ENCODE measurements at places on chromosomes 16 and 17.
A peak's percentile ranks its signal among the peaks of the same experiment; 100 is the strongest.

DNA sequence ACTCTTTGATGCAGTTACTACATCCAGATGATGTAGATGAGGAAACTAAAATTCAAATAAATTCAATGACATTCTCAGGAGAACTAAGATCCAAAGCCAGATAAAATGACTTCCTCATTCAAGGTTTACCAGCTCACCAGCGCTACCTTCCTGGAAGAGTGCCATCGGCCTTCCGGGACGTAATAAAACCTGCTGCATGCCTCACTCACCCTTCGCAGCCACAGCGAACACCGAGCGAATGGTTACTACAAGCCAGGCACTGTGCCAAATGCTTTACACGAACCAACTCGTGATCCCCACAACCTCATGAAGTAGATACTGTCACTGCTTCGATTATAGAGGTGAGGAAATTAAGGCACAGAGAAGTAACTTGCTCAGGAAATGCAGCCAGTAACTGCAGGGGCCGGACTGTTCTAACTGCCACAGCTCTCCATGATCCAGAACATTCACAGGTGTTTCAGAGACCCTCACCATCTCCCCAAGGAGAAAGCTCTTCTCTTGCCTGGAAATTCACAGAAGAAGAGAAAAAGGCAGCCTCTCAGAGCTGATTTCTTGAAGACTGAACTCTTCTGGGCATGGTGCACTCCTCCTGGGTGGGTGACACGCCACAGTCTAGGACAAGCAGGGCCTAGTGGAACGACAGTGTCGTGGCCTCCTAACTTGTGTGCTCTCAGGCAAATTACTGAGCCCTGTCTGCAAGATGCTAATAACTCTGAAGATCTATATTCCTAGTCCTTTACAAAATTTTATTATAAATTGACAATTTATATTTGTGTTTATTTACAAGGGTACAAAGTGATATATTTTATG, 46.8 kb downstream of the HIC1 start:
- DNase-seq: no peak

- DNase-seq: no peak
These were observed 949 bp upstream of the GSPT1 start for GRCh38 chr16:11916524-11917285.

GRCh38 chr16:84484579-84485254, 19.7 kb downstream of the MEAK7 start:
- DNase-seq: peak; percentile 36

DNA sequence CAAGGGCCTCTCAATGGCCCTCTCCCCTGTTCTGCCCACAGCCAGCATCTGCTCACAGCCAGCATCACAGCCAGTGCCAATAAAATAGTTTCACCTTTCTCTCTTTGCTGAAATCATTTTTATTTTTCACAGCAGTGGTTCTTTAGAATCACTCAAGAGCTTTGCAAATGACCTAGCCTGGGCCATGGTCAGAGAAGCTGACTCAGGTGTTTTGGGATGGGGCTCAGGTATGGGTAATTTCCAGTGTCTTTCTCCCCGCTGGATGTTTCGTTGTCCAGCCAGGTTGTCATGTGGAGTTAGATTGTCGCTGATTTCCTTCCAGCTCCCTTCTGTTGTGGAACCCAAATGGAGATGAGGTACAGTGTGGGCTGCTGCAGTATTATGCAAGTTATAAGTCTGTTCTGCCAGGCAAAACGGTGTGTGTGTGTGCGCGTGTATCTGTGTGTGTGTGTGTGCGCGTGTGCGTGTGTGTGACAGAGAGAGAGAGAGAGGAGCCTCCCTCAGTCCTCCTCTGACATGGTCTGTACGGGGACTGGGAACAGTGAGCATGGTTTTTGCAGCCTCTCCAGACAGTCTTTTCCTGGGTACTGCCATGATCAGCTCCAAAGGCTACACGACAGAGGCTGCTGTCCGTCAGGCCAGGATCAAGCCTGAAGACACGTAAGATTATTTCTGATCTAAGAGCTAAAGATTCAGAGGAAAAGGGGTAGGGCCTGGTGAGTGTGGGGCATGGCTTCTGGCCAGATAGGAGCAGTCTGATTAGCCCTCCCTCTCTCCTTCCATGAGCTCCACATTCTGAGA, 1.4 kb upstream of the PMP22 start:
- no peak for DNase-seq

DNA sequence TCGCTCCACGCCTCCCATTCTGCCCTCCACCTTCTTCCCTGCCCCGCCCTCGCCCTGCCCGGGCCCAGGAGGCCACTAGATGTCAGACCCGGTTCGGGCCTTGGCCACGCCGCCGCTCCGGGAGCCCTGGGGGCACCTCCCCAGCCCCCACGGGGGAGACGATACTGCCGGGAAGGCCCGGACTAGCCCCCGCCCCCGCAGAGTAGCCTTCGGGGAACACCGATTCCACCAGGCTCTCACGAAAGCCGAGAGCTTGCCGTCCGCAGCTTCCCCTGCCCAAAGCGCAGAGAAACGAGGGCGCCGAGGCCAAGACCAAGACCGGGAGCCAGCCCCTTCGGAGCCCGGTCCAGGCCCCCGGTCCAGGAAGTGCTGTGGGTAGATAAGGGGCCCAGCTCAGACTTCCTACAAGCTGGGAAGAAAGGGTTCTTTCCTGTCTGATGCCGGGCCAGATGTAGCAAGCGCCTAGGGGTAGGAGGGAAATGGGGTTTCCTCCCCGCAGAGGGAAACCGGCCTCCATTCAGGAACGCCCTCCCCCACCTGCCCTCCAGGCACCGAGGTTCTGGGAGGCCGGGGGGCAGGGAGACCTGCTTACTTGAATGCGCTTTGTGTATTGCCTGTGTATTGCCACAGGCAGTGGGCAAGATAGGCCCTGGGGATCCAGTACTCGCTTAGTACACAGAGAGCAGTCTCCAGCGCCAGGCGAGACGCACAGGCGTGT, 806 bp upstream of the CYB561 start:
- peak; percentile 87 for DNase-seq

DNA sequence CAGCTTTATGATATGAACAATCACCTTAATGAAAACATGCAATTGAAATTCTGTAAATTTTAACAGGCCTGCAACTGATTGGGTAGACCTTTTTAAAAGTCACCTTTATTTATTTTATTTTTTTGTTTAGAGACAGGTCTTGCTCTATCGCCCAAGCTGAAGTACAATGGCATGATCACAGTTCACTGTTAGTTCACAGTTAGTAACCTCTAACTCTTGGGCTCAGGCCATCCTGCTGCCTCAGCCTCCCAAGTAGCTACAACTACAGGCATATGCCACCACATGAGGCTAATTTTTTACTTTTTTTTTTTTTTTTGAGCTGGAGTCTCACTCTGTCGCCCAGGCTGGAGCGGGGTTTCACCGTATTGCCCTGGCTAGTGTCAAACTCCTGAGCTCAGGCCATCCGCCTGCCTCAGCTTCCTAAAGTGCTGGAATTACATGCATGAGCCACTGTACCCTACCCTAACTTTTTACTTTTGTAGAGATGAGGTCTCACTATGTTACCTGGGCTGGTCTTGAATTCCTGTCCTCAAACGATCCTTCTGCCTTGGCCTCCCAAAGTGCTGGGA, 28.0 kb downstream of the AP1G1 start:
- DNase-seq: no peak

GRCh38 chr17:41532947-41533570, 5.0 kb upstream of the KRT19 start:
- DNase-seq: no peak

- DNase-seq: no peak
These were observed 10.7 kb downstream of the RFFL start for GRCh38 chr17:35052780-35053179.

GRCh38 chr16:24141466-24141865, 114.7 kb upstream of the CACNG3 start:
- DNase-seq: peak; percentile 44

GRCh38 chr16:21940570-21940969, 12.6 kb upstream of the UQCRC2 start:
- no peak for DNase-seq

DNA sequence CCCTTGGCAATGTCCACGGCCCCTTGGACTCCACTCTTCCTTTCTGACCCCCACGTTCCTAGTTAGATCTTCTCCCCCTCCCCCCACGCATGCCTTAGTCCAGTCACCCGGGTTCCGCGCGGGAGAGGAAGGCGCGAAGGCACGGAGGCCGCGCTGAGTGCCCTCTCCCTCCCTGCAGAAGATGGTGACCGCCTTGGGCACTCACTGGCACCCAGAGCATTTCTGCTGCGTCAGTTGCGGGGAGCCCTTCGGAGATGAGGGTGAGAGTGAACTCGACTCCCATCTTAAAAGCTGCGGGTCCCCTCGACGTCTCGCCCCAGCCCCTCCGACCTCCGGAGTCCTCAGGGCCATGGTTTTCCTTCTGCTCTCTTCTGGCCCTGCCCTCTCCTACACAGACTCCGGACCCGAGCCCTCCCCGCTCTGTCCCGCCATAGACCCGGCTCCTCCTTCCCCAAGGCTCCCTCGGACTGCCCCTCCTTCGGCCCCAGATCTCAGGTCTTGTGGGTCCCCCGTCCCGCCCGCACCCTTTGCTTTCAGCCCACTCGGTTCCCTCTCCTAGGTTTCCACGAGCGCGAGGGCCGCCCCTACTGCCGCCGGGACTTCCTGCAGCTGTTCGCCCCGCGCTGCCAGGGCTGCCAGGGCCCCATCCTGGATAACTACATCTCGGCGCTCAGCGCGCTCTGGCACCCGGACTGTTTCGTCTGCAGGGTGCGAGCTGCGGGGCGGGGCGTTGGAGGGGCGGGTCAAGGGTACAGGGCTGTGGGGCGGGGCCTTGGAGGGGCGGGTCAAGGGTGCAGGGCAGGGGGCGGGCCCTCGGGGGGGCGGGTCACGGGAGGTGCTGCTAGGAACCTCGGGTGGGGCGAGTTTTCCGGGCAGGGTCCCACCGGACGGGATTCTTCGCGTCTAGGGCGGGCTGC, 4.6 kb downstream of the TGFB1I1 start:
- no peak for DNase-seq

DNA sequence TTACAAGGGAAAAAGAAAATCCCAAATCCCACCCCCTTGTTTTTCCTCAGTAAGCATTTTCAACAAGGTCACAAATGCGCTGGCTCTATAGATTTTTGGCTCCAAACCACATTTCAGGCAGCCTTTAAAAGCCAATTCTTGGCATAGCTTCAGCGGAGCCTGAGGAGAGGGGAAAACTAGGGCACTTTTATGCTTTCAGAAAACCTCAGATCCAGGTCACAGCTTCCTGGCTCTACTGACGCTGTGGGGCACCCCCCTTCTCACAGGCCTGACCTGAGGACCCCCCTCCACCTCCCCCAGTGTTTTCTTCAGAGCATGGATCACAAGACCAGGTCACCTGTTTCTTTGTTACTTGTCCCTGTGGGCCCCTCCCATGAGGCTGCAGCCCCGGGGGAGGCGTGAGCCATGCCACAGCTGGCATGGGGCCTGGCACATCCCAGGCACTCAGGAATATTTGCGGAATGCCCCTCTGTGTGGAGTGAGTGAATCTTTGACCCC, 30.1 kb upstream of the MTSS2 start:
- DNase-seq: no peak

DNA sequence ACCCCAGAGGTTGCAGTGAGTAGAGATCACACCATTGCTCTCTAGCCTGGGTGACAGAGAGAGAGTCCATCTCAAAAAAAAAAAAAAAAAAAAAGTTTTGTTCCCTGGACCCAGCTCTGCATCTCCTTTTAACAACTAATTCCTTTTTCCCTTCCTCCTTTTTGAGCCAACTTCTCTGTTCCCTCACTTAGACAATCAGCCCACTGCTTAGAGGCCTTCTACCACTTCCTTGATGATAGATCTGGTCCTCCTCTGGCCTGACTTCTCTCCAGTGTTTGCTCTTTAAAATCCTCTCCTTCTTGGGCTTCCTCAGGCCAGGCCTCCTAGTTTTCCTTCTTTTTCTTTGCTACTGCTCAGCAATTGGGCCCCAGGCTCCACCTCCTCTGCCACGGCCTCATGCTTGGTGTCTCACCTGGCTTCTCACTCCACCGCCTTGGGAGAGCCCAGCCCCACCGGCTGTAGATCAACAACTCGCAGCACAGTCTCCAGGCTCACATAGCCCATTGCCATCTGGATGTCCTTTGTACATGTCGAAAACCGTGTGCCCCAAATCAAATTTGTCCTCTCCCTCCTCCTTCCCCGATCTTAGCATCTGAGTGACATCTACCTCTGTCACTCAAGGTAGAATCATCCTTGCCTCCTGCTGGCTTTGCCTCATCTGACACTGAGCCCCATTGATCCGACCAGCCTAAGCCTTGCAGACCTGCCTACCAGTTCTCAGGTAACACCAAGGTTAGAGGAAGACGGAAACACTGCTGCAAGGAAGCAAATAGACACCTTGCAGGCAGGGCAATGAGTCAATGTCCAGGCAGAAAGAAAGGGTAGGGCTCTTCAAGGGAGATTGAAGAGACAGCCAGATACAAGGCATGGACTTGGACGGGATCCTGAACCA, 17.4 kb downstream of the ARHGAP27 start:
- DNase-seq: no peak

GRCh38 chr16:84115919-84116719, 623 bp downstream of the MBTPS1 start:
- no peak for DNase-seq

GRCh38 chr17:9934331-9934730, 29.3 kb upstream of the RCVRN start:
- no peak for DNase-seq

DNA sequence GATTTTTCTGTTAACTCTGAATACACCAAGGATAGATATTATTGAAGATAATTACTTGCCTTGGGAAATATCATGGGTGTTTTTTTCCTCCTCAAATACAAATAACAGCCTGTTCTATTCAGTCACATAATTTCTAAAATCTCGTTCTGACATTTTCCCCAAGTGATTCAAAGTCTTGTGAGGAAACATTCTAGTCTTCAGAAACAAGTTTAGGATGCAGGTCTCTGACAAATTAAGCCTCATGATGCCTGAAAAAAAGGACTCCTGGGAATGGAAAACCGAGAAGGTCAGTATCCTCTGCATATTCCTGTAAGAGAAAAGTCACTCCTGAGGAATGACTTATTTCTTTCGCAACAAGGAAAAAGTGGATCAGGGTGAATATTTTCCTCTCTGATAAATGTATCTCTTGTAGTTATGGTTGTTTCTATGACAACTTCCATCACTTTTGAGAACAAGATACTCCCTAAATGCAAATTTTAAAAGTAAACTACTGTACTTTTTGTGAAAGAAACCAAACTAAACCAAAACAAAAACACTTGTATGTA, 384.6 kb downstream of the CNTNAP4 start:
- no peak for DNase-seq

GRCh38 chr17:17723354-17724261, 42.4 kb downstream of the RAI1 start:
- DNase-seq: peak; percentile 60

GRCh38 chr17:4856271-4856936, 23.3 kb downstream of the MINK1 start:
- DNase-seq: no peak

GRCh38 chr16:89066721-89067120, 26.9 kb upstream of the ACSF3 start:
- no peak for DNase-seq
